Hair follicle dermal papilla cell (primary cell): ENCODE measurements at places on chromosomes 7 and 10. TPM values are rescaled to one million over a fixed set of nuclear protein-coding genes. Genes with fewer than 3 reads are reported as not detected.

The ADAP1 gene
- total RNA-seq: 0.16 and 0.97 TPM in 2 replicates

The TRIM73 gene
- 0.24 and 1.1 TPM in 2 replicates for total RNA-seq

The TMEM140 gene
- 3.1 and 4.7 TPM in 2 replicates for total RNA-seq

The LFNG gene
- 20.3 and 32.0 TPM in 2 replicates for total RNA-seq

The TUBB8 gene
- not detected in 2 replicates for total RNA-seq

The MSMB gene
- not detected in 2 replicates for total RNA-seq
